ENCODE measurements at places on chromosomes 5 and 9.

DNA sequence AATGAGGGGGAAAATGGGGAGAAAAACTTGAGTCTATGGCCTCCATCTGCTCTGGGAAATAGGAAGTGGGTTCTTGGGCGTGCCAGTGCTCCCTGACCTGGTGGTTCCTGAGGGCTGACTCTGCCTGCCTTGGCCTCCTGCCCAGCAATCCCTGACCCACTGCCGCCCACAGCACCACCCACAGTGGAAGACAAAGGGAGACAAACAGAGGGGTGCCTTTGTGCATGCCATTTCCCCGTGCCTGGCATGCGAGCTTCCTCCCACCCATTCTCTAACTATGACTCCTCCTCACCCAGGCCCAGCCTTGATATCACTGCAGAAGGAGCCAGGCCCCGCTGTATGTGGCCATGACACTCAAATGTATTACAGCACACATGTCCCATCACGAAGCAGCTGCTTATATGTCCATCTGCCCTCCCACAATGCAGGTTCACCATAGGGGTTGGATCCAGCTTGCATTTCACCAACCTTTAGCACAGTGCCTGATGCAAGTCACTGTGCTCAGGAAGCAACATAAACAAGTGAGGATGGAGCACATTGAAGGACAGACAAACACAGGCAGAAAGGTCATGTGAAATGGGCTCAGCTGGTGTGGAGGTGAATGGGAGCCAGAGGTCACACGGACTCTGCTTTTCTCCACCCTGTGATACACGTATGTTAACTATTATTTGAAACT is 84.4 kb downstream of the ADRB2 start:
- peak; percentile 96 for DNase-seq

DNA sequence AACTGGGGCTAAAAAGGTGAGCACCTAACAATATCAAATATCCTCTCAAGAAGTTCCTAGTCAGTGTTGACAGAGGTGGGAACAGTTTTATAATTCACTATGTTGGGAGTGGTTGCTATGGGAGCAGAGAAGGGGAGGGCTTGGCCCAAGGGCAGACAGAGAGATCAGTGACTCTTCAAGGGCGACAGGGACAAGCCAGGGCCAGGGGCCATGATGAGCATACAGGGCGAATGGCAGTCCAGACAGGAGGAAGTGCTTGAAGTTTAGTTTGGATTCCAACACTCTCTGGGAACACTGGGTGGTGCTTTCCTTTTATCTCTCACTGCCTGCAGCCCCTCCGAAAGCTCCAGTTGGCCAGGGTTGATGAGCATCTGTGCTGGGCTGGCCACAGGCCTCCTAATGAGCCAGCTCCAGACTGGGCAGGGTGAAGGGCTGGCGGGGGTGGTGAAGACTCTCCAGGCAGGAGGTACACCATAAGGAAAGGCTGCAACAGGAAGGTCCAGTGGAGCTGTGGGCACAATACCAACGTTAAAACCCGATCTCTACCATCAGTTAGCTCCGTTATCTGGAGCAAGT is 111.3 kb downstream of the TMEM174 start:
- peak; percentile 19 for DNase-seq

DNA sequence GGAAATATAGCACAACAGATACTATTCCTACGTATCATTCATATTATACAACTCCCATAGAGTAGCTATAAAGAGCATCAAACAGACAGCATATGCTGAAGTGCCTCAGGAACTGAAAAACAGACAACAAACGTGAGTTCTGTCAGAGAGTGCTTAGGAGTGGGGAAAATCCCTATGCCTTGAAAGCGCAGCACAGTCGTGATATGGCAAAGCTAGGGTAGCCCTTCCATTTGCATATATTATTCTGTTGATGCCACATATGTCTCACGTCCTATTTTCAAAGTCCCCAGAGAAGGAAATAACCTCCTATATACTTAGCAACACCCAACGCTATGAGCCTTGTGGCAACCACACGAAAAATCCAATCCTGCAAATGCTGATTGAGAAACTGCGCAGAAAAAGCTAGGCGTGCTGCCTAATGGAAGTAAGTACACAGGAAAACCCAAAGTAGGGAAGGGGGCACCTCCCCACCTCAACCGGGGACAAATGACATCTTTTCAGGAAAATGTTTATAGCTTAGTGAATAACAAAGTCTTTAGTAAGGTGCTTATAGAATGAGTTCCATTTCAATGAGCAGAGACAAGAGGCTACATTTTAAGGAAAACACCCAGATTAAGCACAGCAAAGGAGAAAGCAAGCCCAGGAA is 105.1 kb downstream of the MED10 start:
- DNase-seq = no peak

- DNase-seq = peak; percentile 72
These were observed 627 bp downstream of the ARRDC1 start for GRCh38 chr9:137606005-137606621.

GRCh38 chr5:82861701-82862100 is 215.5 kb downstream of the TMEM167A start:
- DNase-seq = no peak

- no peak for DNase-seq
These were observed 45.9 kb downstream of the COL23A1 start for GRCh38 chr5:178544166-178544834.

DNA sequence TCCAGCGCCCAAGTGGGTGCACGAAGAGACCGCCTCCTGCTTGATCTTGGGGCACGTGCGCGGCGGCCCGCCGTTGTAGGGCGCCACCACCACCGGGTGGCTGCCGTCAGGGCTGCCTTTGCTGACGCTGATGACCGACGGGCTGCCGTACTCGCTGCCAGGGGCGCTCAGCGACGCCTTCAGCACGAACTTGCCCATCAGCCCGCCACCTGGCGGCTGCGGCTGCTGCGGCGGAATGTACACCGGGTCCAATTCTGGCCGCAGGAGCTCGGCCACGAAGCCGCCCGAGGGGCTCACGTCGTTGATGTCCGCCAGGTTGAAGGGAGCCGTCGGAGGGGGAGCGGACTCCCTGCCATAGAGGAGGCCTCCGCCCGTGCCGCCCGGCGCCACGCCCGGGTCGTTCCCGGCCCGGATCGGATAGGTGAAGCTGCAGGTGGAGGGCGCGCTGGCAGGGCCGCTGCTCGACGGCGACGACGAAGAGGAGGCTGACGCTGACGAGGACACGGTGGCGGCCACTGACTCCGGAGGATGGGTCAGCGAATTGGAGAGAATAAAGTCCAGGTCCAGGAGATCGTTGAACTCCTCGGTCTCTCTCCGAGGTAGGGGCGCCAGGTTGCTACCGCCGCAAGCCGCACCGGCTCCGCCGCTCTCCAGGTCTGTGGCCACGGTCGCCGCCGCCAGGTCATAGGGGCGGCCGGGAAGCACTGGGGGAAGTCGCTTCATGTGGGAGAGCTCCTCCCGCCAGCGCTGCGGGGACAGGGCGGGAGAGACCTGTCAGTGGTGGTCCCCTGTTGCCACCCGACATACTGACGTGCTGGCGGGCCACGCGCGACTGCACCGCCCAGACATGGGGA is 1.8 kb downstream of the KLF4 start:
- peak; percentile 92 for DNase-seq

DNA sequence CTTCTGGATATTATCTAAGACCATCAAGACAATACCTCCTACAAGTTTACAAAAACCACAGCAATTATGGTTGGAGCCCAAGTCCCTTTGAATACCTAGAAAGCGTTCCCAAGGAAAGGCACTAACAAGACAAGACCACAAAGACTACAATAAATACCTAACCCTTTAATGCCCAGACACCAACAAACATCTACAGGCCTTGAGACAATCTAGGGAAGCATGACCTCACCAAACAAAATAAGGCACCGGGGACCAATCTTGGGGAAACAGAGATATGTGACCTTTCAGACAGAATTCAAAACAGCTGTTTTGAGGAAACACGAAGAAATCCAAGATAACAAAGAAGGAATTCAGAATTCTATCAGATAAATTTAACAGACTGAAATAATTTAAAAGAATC is 37.8 kb downstream of the OXCT1 start:
- no peak for DNase-seq

DNA sequence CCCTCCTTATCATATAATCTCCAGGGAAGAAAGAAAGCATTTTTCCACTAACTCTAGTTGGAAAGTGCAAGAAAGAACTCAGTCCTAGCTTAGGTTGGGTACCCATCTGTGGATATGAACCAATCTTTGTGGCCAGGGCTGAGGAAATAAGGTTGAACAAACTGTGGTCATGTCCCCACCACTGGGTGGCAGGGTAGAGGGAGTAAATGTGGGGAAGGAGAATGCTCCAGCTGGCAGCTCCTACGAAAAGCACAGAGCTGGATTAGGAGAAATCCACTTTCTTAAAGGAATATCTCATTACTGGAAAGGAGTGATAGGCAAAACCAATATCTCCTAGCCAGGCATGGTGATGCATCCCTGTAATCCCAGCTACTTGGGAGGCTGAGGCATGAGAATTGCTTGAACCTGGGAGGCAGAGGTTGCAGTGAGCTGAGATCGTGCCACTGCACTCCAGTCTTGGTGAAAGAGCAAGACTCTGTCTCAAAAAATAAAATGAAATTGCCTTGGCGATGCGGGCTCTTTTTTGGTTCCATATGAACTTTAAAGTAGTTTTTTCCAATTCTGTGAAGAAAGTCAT is 175.1 kb downstream of the CCDC192 start:
- DNase-seq = peak; percentile 79

DNA sequence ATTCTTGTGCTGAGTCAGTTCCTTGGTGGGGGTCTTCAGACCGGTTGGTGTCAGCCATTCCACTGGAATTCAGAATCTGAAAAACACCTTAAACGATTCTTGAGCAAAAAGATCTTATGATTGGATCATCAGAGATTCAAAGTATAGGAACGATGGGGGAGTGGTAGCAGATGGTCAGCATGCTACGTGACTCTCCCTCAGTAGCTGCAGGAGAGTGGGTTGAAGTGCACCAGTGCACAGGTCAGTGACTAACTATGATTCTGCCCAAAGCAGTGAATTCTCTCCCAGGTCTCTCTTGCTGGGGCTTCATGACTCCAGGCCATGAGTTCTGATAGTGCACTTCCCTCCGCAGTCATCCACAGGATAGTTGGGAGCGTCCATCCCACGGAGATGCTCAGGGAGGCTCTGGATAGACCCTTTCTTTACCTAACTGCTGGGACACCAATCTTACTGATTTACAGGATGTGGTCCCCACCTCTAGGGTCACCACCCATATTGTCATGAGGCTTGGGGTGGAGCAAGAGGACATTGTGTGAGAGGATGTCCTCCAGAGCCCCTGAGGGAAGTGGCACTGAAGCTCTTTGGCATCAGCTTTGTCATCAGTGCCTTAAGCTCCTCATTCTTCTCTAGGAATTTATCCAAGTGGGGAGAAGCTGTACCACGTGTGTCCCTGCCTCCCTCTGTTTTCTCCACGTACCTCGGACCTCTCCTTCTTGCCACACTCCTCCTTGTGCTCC is 62.0 kb downstream of the RASGRF2 start:
- DNase-seq = no peak

GRCh38 chr9:16434526-16434925 is 435.9 kb downstream of the BNC2 start:
- DNase-seq = no peak

DNA sequence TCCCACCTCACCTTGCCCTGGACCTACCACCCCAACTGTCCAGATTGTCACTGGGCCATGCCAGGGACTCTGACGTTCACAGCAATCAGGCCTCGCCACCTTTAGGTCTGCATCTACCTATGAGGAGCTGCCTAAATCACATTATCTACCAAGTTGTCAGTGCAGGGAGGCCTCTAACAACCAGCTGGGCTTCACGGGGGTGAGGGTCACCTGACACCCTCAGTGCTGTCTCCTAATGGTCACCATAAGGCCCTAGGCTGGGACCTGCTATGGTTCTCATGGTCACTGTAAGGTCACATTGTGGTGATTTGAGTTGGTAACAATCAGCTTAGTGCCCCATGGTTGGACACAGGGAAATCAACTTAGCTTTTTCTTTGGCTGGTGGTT is 119.2 kb upstream of the CXCL14 start:
- no peak for DNase-seq

GRCh38 chr5:75667586-75667985 is 49.7 kb downstream of the POC5 start:
- peak; percentile 6 for DNase-seq

GRCh38 chr5:150261231-150261630 is 28.3 kb downstream of the CAMK2A start:
- no peak for DNase-seq

- DNase-seq = no peak
These were observed 27.8 kb downstream of the LAMC3 start for GRCh38 chr9:131036529-131037334.

DNA sequence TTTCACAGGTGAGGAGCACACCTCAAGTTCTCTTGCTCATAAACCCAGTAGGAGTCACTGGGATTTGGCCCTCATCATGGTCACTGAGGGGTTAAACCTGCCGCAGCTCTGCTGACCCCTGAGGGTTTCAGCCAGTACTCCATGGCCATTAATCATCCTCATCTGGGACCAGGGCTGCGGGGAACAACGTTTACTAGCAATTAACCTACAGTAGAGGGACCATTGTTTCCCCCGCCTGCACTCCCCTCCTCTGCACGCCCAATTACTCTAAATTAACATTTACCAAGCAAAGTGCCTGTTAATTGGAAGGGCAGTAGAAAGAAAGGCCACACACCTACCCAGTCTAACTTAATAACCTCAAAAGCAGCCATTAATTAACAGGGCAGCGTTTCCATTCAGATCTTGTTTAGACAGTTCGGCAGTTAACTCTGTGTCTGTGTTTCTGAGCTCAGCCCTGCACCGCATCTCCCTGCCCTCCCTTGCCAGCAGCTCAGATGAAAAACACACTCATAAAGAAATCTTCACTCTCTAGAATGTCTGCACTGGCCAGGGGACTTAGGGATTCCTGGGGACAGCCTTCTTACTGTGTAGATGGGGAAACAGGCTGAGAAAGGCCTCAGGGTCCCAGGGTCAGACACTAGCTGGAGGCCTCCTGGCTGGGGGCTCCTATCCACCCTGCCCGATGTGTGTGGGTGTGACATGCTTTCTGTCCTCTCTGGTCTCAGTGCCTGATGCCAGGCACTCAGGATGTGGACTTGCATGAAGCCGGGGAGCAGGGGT is 51.6 kb downstream of the ALG2 start:
- peak; percentile 100 for DNase-seq

DNA sequence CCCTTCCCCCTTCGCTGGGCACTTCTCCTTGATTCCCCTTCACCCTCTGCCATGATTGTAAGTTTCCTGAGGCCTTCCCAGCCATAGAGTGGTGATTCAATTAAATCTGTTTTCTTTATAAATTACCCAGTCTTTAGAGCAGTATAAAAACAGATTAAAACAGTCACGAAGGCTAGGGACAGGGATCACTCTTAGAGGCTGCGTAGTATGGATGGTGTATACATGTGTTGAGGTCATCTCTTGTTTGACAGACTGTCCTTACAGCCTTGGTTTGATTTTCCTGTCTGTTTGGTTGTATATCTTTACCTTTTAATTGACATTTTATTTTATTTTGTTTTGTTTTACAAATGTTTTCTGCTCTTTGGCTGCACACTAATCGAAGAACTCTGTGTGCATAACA is 1155.7 kb upstream of the CDH18 start:
- DNase-seq = no peak

- no peak for DNase-seq
These were observed 1461.4 kb upstream of the CDH9 start for GRCh38 chr5:28499766-28500290.

GRCh38 chr9:103941104-103941503 is 153.0 kb upstream of the SMC2 start:
- peak; percentile 17 for DNase-seq
